Central memory CD8-positive, alpha-beta T cell (primary cell): ENCODE measurements at places on chromosomes 1 and 21.

DNA sequence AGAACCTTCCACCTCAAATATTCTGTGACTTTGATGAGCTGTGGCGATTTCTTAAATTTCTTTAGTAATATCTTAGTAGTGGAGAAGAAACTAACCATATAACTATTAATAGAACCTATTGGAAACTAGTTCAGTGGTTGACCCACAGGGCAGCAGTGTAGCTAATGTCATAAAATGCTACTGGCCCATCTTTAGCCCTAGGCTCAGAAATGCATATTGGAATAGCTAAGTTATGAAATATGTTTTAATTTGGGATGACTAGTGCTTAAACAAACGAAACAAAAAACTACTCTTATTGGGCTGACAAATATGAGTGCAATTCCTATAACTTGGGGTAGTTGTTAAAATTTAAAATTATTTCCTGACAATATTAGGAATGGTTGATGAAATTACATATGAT is 20.2 kb downstream of the MACO1 start:
- DNase-seq: no peak

DNA sequence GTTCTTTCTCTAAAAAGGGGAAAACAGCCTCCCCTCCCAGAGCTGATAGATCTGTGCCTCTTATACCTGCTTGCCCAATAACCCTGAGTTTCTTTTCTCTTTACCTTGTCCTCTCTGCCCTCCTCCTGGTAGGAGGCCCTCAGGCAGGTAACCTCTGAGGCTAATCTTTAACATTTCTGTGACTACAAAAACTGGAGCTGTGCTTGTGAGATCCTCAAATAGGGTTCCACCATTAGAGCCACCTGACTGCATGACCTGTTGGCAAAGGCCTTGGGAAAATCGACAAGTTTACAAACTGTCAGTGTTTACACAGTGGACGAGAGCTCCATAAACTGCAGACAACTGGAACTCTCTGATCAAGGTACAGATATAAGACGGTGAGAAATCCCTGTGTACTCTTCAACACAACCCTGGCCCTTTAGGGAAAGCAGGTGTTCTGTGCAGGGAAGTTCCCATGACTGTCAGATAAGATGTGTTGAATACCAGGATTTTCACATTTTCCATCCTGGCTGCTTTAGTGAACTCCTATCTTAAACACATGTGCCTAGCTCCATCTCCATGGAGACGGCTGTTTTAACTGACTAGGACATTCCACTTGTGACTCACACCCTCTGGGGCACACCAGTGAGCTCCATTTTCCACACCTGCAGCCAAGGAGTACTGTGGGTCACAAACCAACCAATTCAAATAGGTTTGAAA is 38.3 kb downstream of the ECE1 start:
- no peak for DNase-seq

DNA sequence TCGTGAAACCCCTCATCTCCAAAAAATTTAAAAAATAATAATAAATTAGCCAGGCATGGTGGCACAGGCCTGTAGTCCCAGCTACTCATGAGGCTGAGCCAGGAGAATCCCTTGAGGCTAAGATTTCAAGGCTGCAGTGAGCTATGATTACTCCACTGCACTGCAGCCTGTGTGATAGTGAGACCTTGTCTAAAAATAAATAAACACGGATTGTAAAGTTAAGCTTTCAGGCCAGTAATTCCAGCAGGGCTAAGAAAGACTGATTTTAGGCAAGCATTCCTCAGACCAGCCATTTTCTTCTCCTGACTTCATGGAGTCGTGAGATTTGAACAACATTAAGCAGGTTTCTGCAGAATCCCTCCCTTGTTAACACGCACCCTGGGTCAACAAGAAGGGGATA is 77.2 kb upstream of the EFHD2 start:
- DNase-seq: no peak

- no peak for DNase-seq
These were observed 53.2 kb downstream of the SAMSN1 start for GRCh38 chr21:14492931-14493330.
